Nephron progenitor cell (in vitro differentiated cells): ENCODE measurements at places on chromosomes 5 and 9.

- DNase-seq, result no peak
These were observed 34.1 kb downstream of the FABP6 start for GRCh38 chr5:160263326-160263855.

- DNase-seq, result no peak
These were observed 182.5 kb downstream of the TMEM167A start for GRCh38 chr5:82894716-82895115.

- DNase-seq, result no peak
These were observed 92.3 kb upstream of the COL5A1 start for GRCh38 chr9:134549336-134549735.

GRCh38 chr9:81969971-81970370 lies 18.6 kb upstream of the SPATA31D1 start:
- DNase-seq, result no peak

DNA sequence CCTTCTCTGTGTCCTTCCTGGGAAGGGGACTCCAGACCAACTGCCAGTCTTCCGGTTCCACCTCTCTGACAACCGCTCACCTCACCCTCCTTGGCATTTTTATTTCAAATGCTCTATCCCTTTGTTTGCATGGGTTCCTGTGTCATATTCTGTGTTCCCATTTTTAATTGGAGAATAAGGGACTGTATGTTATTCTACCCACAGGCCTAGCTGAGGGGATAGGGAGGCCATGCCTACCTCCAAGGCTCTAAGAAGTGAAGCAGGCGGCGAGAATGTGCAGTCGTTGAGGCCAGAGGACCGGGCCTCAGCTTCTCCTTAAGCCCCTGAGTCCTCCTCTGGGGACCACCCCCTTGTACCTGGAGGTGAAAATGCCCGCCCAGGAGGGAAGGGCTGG lies 936 bp upstream of the WDR5 start:
- no peak for DNase-seq

GRCh38 chr5:150692276-150692675 lies 8.6 kb downstream of the RBM22 start:
- no peak for DNase-seq

DNA sequence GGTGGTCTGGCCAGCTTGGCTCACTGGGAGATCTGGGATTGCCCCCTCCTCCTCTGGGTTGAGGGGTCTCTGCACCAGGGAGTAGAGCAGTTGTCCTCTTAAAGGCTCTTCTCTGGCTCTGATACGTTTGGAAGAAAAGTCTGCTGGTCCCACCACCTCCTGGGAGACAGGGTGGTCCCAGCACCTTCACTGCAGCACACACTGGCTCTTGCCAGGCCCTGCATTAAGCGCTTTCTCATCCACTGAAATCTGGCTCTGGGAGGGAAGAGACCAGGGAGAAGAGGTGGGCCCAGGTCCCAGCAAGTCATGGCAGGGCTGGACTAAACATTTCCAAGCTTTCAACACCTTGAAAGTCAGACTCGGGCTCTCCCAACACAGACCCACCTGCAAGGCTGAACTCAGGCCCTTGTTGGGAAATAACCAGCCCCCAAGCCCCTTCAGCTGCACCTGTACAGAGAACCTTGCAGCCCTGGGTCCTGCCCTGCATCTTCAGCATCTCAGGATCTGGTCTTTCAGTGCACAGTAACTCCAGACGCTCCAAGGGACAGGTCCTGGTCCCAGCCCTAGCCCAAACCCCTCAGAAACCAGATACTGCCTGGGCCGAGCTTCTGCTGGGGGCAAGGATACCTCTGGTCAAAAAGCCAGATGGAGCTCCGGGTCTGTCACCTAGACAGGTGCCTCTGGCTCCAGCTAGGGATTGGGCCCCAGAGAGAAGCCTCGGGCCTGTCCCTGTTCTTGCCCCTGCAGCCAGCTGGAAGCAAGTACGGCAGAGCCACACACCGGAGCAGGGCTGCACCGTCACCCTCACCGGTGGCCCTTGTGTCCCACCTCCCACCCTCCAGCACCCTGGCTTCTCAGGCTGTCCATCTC lies 134.5 kb downstream of the DAB2IP start:
- DNase-seq, result no peak

- peak; percentile 52 for DNase-seq
These were observed 503 bp downstream of the SEMA4D start for GRCh38 chr9:89497257-89497963.

DNA sequence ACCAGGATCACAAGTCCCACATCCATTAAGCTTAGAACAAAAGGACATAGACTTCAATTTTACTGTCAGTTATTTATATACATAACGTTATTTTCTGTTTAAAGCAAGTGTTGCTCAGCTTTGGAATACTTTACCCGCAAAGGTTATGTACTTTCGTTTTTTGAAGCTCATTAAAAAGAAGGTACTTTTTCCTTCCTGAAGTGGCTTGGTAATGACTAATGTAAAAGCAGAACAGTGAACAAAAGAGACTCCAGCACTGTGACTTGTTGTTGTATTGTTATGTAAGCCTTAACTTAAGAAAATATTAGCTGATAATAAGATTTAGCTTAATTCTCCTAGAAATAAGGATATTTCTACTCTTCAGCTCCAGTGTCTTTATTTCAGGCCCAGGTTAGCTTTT lies 97.3 kb upstream of the SLCO6A1 start:
- DNase-seq, result no peak

DNA sequence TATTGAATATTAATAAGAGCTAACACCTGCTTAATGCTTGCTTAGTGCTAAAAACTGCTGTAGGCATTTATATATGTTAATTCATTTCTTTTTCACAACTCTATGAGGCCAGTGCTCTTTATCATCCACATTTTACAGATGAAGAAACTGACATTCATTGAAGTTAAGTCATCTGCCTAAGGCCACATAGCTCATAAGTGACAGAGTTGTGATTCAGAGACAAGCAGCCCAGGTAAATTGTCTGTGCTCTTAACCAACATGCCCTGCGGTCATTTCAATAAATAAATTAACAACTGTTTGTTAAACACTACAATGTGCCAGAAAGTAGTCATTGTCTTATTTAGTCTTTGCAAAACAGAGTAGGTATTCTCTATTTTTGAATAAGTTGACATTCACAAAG lies 1354.4 kb upstream of the C9orf72 start:
- DNase-seq, result no peak

- DNase-seq, result no peak
These were observed 42.5 kb downstream of the CYSTM1 start for GRCh38 chr5:140217299-140218026.

DNA sequence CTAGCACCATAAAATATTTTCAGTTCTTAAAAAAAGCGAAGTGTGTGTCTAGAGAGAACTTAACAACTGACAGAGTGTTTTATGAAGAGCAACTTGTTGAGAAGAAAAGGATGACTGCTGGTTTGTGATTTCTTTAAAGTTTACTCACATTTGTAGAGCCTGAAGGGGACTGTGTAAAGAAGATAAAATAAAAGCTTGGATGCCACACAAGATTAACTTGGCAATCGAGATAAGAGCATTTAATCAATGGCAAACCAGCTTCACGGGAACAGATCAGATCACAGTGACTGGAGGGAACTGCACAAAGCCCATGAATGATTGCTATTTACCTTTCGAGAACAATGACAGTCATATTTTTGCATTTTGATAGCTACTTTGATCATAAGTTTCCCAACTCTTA lies 2013.1 kb upstream of the CDH9 start:
- DNase-seq, result no peak

DNA sequence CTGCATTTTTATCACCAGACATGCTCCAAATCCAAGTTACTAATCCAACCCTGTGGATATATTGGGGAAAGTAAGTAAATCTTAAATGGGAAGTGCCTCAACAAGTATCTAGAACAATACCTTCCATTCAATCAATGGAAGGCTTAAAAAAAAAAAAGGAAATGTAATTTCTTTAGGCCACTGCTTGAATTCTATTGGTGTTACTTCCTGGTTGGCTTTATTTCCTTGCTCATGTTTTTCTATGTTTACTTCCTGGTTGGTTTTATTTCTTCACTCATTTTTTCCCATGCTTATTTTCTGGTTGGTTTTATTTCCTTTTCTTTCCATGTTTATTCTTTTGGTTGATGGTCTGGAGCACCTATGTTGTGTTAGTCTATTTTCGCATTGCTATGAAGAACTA lies 363.9 kb downstream of the KDM4C start:
- DNase-seq, result no peak

DNA sequence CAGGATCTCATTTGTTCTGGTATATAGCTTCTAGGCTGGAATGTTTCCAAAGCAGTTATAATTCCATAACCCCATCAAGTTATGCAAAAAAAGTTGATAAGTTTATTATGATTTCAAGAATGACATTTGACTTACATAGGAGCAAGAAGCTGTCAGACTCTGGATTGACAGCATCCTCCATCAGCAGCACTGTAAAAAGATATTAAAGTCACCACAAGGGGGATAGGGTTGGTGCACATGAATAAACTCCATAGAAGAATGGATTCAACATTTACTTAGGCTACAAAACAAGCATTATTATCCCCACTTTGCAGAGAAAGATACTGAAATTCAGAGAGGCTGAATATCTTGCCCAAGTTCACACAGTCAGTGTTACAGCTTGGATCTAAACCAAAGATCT lies 208.9 kb upstream of the SLC30A5 start:
- DNase-seq, result no peak

DNA sequence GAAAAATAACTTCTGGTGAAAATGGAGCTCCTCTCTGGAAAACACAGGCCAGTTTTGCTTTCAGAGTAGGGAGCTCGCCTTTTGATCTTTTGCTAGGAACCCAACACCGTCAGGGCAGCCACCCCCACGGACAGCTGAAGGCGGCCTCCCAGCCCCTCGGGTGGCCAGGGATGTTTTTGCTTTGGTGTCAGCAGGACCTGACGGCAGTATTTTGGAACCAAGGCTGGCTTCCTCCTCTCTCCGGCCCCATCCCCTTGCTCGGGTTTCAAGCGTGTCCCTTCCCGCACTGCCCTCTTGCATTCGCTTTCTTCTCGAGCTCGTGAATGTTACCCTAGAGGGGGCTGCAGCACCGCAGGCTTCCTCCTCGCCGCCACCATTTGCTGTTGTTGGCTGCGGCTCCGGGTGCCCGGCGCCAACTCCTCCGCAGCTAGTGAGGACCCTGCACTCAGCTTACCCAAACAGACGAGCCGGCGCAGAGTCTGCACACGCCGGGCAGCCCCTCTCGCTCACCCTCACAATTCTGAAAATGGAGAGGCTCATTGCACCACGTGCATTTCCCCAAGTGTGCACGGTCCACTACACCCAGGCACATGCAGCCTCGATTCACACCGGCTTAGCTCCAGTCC lies 35.5 kb upstream of the ADAMTSL1 start:
- peak; percentile 51 for DNase-seq

DNA sequence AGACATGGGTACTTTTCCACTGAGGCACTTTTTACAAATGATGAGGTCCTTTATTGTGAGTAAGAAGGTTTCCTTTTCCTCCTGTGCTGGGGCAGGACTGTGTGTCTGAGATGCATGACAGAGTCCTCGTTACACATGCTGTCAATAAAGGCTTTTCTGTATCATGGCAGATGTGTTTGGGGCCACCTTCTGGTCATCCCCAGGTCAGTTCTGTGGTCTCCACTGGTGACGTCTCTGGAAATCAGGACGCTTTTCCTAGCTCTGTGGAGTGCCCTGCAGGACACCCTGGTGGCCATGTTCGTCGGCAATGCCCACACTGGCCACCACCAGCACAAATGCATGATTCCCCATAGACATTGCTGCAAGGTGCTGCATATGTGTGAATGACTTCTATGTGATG lies 2.8 kb downstream of the CMBL start:
- DNase-seq, result no peak
